Small intestine (tissue), 16 donors: ENCODE measurements at places on chromosomes 3 and 15. TPM values are rescaled to one million over a fixed set of nuclear protein-coding genes. Genes with fewer than 3 reads are reported as not detected.

GRCh38 chr3:177529071-177529550 is 331.8 kb upstream of the TBL1XR1 start:
- H3K36me3 ChIP-seq: no peaks in the 10 kb centered on the region
- H3K27me3 ChIP-seq: no peaks in the 10 kb centered on the region
- DNase-seq: no peak

DNA sequence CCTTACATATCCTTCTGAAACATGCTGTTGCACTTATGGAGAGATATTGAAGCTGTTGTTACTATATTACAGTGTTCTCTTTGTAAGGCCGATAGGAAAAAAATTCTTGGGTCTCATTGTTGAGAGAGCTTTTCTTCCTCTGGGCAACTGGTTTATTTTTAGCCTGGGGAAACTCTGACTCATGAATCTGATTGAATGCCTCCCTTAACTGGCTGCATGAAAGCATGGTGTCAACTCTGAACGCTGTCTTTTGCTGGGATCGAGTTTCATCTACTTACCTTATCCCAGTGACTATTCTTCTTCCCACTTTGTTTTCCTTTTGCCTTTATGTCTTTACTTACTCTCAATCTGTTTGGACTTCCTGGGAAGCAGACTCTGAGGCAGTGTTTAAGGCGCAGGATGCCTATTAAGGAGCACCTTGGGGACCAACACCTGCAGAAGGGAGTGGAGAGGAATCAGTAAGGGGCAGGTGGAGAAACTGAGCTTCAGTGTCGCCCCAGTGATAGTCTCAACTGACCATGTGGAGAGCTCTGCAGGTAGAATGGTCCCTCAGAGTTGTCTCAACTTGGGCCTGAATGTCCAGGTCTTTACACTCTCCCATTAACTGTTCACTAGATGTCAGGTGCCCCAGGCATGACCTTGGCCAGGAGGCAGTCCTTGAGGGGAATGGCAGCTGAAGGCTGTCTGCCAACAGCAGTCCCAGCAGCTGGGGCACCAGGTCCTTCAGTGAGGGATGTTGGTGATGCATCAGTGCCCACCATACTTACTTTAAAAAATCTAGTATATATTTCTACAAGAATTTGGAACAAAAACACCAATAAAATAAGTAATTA is 88.9 kb upstream of the CCNL1 start:
- H3K4me3 ChIP-seq: no peak overlapping the region
- H3K36me3 ChIP-seq: no peaks in the 10 kb centered on the region
- peak; percentile 0 for DNase-seq
- H3K4me1 ChIP-seq: no peaks in the 10 kb centered on the region
- no peak overlapping the region for H3K27ac ChIP-seq
- H3K27me3 ChIP-seq: no peaks in the 10 kb centered on the region

- H3K36me3 ChIP-seq: no peaks in the 10 kb centered on the region
- no peaks in the 10 kb centered on the region for H3K27me3 ChIP-seq
- no peaks in the 10 kb centered on the region for H3K4me1 ChIP-seq
- DNase-seq: no peak
- H3K27ac ChIP-seq: peak overlapping the region; percentile 24
Observed at GRCh38 chr15:52011711-52012144, 7.3 kb upstream of the MAPK6 start.

GRCh38 chr3:99863588-99863987 is 45.9 kb downstream of the CMSS1 start:
- H3K36me3 ChIP-seq: peaks cover 6% of the 10 kb centered on the region
- no peak overlapping the region for H3K27ac ChIP-seq
- no peak for DNase-seq
- no peaks in the 10 kb centered on the region for H3K27me3 ChIP-seq

GRCh38 chr3:33956206-33956605 is 157.8 kb downstream of the PDCD6IP start:
- no peak for DNase-seq
- H3K27me3 ChIP-seq: no peaks in the 10 kb centered on the region
- no peaks in the 10 kb centered on the region for H3K4me1 ChIP-seq
- H3K36me3 ChIP-seq: no peaks in the 10 kb centered on the region
- H3K27ac ChIP-seq: no peak overlapping the region
- H3K4me3 ChIP-seq: no peak overlapping the region

DNA sequence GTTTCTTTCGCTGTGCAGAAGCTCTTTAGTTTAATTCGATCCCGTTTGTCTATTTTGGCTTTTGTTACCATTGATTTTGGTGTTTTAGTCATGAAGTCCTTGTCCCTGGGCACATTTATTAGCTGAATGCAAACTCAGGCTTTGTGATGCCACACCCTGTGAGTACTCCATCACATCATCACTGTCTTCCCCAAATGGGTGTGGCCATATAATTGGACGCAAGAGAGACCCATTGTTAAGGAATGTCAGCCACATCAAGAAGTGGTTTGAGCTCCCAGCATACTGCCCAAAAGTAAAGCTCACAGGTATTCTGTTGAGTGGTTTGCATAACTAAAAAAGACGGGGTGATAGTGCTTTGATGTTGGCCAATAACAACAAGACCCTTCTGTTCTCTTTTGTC is 245.7 kb downstream of the SV2B start:
- H3K27me3 ChIP-seq: no peaks in the 10 kb centered on the region
- no peaks in the 10 kb centered on the region for H3K4me1 ChIP-seq
- no peak for DNase-seq
- no peak overlapping the region for H3K4me3 ChIP-seq
- H3K27ac ChIP-seq: no peak overlapping the region

DNA sequence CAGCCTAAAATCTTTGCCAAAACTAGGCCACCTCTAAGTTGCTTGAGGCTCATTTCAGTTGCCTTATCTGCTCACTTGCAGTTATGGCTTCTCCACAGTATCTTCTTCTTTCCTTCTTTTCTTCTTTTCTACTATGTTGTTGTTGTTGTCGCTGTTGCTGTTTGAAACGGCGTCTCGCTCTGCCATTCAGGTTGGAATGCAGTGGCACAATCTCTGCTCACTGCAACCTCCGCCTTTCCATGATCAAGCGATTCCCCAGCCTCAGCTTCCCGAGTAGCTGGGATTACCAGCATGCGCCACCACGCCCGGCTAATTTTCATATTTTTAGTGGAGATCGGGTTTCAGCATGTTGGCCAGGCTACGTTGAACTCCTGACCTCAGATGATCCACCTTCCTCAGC is 210.8 kb upstream of the NR2F2 start:
- H3K36me3 ChIP-seq: no peaks in the 10 kb centered on the region
- no peak overlapping the region for H3K27ac ChIP-seq
- H3K27me3 ChIP-seq: no peaks in the 10 kb centered on the region

DNA sequence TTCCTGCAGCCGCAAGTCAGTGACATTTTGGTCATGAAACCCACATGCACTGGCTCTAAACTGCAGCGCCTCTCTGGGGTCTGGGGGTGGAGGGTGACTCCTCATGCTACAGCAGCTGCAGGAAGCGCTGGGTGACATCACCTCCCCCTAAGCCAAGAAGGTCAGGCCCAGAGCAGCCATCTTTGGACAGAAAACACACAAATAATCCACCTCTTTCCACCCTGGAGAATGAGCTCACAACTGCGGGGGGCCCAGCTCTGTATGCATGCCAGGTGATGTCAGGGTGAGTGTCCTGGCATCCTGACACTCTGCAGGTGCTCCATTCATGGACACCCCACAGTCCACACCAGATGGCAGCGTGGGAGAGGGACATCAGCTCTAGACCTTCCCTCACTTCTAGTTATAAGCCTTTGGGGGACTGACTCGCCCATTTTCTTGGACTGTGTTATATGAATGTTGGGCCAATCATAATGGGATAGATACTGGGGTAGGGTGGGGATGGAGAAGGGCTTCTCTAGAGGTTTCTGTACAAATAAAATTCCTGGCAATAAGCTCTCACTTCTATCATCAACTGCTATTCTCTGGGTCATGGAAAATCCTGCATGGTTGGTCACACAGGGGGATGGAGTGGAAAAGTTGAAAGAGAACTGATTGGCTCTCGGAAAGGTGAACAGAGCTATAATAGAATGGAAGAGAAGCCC is 70.7 kb upstream of the THBS1 start:
- DNase-seq: no peak
- no peak overlapping the region for H3K27ac ChIP-seq
- no peaks in the 10 kb centered on the region for H3K27me3 ChIP-seq

DNA sequence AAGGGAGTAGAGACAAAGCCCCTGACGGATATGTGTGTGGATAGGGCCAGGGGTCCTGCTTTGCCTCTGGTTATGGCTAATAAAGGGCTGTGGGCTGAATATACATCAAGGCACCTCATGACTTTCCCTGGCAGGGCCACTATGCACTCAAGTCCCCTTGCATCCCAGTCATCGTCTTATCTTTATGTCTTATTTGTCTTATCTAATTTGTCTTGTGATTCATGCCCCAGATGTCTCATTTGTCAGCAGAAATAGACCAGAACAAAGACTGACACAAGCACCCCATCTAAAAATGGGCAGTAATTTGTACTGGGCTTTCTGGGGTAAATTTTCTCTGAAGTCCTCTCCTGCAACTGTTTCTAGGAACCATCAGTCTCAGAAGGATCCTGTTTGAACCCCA is 68.6 kb downstream of the ITGA11 start:
- DNase-seq: no peak
- no peaks in the 10 kb centered on the region for H3K4me1 ChIP-seq
- no peaks in the 10 kb centered on the region for H3K27me3 ChIP-seq
- no peak overlapping the region for H3K27ac ChIP-seq
- no peak overlapping the region for H3K4me3 ChIP-seq

GRCh38 chr3:56154297-56154696 is 314.0 kb downstream of the ERC2 start:
- H3K4me3 ChIP-seq: no peak overlapping the region
- no peaks in the 10 kb centered on the region for H3K4me1 ChIP-seq
- no peak for DNase-seq
- H3K36me3 ChIP-seq: no peaks in the 10 kb centered on the region

DNA sequence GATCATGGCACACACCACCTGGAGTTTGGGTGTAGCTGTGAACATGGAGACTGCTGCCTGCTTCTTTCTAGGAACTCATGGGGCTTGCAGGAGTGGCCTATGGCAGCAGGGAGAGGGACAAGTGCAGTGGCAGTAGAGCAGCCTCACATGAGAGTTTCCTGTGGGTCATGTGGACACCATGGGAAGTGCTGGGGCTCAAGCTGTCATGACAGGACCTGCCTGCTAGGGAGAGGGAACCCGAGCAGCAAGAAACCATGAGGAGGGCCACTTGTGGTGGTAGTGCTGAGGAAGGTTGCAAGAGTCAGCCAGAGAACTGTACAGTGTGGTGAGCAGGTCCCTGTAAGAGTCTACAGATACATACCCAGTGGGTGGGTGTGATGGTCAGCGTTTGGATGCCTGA is 73.8 kb upstream of the MRPS22 start:
- H3K4me3 ChIP-seq: no peak overlapping the region
- no peak overlapping the region for H3K27ac ChIP-seq

DNA sequence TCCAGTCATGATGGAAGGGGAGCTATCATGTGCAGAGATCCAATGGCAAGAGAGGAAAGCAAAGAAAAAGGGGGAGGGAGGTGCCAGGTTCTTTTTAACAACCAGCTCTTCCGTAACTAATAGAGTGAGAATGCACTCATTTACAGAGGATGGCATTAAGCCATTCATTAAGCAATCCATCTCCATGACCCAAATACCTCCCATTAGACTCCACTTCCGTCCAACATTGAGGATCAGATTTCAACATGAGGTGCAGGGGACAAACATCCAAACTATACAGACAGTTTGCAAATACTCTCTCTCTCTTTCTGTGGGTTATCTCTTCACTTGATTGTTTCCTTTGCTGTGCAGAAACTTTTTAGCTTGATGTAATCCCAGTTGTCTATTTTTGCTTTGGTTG is 21.2 kb downstream of the ZDHHC23 start:
- no peaks in the 10 kb centered on the region for H3K27me3 ChIP-seq
- H3K36me3 ChIP-seq: no peaks in the 10 kb centered on the region
- no peaks in the 10 kb centered on the region for H3K4me1 ChIP-seq
- no peak overlapping the region for H3K27ac ChIP-seq
- DNase-seq: no peak

- no peak for DNase-seq
- H3K27me3 ChIP-seq: no peaks in the 10 kb centered on the region
- no peak overlapping the region for H3K4me3 ChIP-seq
- H3K36me3 ChIP-seq: peaks cover 8% of the 10 kb centered on the region
- no peaks in the 10 kb centered on the region for H3K4me1 ChIP-seq
Observed at GRCh38 chr3:192860454-192860853, 57.2 kb downstream of the MB21D2 start.

GRCh38 chr3:66021731-66022131 is 17.0 kb downstream of the MAGI1 start:
- H3K4me3 ChIP-seq: no peak overlapping the region
- peak; percentile 70 for DNase-seq
- H3K27ac ChIP-seq: no peak overlapping the region
- H3K27me3 ChIP-seq: no peaks in the 10 kb centered on the region
- no peaks in the 10 kb centered on the region for H3K4me1 ChIP-seq

The CYP1A2 gene
- not detected for polyA plus RNA-seq

The ZNF619 gene
- 5.9 TPM for polyA plus RNA-seq

The RASGRP1 gene
- 0.64 TPM for polyA plus RNA-seq
